Hematopoietic multipotent progenitor cell (in vitro differentiated cells): ENCODE measurements at places on chromosomes 6 and 20.

- no peak for DNase-seq
Observed at GRCh38 chr6:1322696-1323219, 10.9 kb downstream of the FOXQ1 start.

GRCh38 chr20:31633339-31633914 lies 4.3 kb upstream of the COX4I2 start:
- DNase-seq, result no peak

DNA sequence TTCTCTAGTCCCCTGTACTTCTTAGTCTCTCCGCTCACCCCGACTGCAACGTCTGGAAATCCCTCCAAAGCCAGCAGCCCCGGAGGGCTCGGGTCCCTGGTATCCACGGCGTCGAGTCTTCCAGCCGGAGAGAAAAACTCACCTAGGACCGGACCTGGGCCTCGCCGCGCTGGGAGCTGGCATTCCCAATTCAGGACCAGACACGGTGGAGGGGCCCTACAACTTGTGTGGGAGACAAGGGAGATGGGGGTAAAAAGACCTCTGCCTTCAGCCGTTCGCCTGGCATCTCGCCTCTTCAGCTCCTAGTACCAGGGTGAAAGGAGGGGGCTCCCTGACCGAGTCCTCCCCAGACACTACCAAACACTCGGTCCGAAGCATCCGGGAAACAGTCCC lies 64.3 kb downstream of the GPX5 start:
- DNase-seq, result no peak

- DNase-seq, result no peak
Observed at GRCh38 chr6:90072935-90073464, 178.7 kb downstream of the GJA10 start.

DNA sequence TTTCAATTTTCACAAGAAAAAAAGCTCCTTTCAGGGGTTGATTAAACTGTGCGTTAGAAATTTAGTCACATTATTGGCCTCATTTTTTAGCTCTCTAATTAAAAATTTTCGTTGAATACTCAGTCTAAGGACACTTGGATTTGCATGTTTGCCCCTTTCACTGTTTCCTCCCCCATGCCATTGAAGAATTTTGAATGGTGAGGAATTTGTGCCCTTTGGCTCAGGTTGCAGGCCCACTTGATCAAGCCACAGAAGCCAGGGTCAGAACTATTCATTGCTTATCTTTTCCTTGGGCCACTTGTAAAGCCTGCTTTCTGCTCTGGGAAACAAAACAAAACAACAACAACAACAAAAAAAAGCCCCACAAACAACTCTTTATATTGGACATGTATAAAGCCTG lies 12.2 kb downstream of the LIN28B start:
- no peak for DNase-seq

- no peak for DNase-seq
Observed at GRCh38 chr6:44257753-44258324, 511 bp upstream of the SLC35B2 start.

- no peak for DNase-seq
Observed at GRCh38 chr6:144334150-144334708, 49.1 kb downstream of the UTRN start.

- no peak for DNase-seq
Observed at GRCh38 chr6:13524801-13525508, 37.6 kb upstream of the GFOD1 start.

GRCh38 chr6:167829513-167829912 lies 2.8 kb downstream of the AFDN start:
- no peak for DNase-seq

DNA sequence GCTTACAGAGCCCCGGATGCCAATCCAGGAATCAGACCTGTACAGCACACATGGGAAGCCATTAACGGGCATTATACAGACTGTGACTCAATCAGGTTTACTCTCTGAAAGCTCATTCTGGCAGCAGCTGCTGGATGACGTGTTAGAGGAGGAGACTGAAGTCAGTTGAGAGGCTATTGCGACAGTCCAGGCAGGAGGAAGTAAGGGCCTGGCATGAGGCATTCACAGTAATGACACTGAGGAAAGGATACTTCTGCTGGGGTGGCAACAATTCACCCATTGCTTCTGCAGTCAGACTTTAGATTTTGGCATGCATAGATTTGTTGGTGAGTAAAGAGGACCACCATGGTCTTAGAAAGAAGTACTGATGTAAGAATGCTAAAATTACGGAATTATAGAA lies 151.0 kb upstream of the HEY2 start:
- no peak for DNase-seq

DNA sequence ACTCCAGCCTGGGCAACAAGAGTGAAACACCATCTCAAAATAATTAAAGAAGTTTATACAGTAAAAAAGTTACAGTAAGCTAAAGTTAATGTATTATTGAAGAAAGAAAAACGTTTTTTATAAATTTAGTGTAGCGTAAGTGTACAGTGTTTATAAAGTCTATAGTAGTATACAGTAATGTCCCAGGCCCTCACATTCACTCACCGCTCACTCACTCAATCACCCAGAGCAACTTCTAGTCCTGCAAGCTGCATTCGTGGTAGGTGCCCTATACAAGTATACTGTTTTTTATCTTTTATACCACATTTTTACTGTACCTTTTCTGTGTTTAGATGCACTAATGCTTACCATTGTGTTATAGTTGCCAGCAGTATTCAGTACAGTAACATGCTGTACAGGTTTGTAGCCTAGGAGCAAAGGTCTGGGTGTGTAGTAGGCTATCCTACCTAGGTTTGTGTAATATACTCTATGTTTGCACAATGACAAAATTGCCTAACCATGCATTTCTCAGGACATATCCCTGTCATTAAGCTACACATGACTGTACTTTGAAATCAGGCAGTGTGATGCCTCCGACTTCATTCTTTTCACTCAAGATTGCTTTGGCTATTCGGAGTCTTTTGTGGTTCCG lies 16.7 kb downstream of the MGME1 start:
- DNase-seq, result no peak

- DNase-seq, result no peak
Observed at GRCh38 chr6:95501032-95501904, 76.1 kb upstream of the MANEA start.

- no peak for DNase-seq
Observed at GRCh38 chr20:3472105-3472504, 1.3 kb downstream of the ATRN start.

DNA sequence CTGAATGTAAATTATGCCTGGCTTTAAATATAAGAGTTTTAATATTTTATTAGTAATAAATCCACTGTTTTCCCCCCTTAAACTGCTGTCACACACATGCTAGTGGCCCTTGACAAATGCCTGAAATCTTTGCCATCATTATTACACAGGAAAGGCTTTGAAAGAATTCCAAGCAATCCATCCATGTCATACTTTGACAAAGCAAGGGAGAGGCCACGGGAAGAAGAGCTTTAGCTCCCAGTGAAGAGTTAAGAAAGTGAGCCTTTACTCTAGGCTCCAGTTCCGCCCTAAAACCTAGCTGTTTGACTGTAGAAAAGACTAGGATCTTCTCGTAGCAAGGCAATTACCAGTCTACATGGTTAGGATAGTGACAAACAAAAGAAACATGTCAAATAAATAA lies 147.9 kb downstream of the GMDS start:
- no peak for DNase-seq

GRCh38 chr20:59866338-59866737 lies 67.1 kb downstream of the SYCP2 start:
- DNase-seq, result no peak
